Uterus (tissue), 4 donors: ENCODE measurements at places on chromosomes 3 and 15. TPM values are rescaled to one million over a fixed set of nuclear protein-coding genes. Genes with fewer than 3 reads are reported as not detected.

DNA sequence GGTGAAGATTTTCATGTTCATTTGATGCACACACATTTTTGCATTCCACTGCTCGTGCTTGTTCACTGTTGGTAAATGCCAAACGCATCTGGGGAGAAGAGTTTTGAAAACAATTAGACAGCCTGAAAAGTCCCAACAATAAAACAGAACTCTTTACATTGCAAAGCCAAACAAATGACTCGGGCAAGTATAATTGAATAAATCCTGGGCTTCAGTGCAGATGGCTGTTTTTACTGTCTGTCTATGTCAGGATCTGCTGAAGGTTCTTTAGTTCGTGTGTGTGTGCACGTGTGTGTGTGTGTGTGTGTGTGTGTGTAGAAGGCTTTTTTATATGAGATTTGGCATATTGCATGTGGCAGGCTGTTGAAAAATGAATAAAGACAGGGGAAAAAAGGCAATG, 277.5 kb upstream of the CDIN1 start:
- no peaks in the 10 kb centered on the region for H3K27me3 ChIP-seq
- H3K27ac ChIP-seq, result no peak overlapping the region
- H3K4me3 ChIP-seq, result no peak overlapping the region

DNA sequence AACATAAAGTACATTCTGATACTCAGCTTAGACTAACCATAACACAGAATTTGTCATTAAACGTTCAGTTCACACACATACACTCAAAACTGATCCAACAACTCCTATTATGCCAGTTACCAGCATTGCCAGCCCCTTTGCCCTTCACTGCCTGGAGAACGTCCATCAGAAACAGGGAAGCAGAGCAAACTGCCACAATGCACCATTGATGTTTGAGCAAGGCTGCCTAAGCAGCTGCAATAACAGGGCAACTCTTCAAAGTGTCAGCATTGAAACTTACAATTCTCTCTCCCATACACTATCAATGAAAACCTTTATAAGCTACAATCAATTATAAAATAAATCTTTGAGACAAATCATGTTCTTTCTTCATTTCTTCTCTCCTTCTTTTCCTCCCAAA, 85.1 kb downstream of the ZBTB20 start:
- no peaks in the 10 kb centered on the region for H3K4me1 ChIP-seq
- DNase-seq, result no peak
- H3K4me3 ChIP-seq, result no peak overlapping the region
- no peaks in the 10 kb centered on the region for H3K36me3 ChIP-seq

DNA sequence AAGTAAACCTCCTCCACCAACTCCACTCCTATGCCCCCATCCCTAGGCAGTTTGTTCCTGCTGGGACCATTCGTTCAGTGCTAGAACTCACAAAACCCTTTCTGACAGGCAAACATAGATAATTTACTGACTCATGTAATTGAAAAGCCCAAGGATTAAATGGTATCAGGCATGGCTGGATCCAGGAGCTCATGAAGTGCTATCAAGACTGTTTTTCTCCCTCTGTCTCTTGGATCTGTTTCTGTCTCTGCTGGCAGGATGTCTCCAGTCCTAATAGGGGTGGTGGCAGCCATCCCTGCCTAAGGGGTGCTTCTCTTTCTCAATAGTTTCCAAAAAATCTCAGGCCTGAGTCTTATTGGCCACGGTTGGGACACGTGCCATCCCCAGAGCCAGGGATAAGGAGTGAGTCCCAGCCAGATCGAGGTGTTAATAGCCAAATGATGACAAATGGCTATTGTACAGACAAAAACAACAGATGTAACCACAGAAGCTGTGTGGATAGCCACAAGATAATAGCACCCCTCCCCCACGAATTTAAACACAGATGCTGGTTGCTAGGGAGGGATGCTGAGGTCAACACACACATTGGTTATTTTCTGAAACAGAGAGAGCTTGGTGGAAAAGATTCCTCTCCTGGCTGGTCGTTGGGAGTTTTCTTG, 168.6 kb downstream of the SHQ1 start:
- H3K27ac ChIP-seq, result no peak overlapping the region
- no peaks in the 10 kb centered on the region for H3K36me3 ChIP-seq
- no peak overlapping the region for H3K4me3 ChIP-seq

DNA sequence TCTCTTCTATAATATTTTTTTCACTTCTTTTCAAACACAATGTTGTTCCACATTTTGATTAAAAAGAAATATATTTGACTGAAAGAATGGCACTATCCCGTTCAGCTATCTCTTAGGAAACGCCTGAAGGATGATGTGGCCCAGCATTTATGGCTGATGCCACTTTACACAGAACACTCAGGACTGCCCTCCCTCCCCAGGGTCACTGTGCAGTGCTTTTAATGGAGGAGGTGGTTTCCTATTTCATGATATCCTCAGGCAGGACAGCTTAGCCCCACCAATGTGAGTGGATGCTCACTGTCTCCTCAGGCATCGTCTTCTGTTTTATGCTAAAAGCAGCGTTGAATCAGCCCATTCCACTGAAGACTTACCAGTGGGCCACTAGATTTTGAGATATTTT, 135.9 kb downstream of the KCNAB1 start:
- no peaks in the 10 kb centered on the region for H3K4me1 ChIP-seq
- no peak for DNase-seq
- H3K27ac ChIP-seq, result no peak overlapping the region

Gene GABRR3
- not detected for total RNA-seq

Gene CCRL2
- 3.2 TPM for total RNA-seq

Gene IL17RE
- total RNA-seq, result 0.26 TPM

Gene LTK
- not detected for total RNA-seq

Gene DNAJC13
- 60.5 TPM for total RNA-seq

Gene OXSR1
- 40.2 TPM for total RNA-seq

Gene LRRC2
- 10.7 TPM for total RNA-seq

Gene GPR149
- total RNA-seq, result not detected
